ENCODE measurements at places on chromosomes 1 and 21.

DNA sequence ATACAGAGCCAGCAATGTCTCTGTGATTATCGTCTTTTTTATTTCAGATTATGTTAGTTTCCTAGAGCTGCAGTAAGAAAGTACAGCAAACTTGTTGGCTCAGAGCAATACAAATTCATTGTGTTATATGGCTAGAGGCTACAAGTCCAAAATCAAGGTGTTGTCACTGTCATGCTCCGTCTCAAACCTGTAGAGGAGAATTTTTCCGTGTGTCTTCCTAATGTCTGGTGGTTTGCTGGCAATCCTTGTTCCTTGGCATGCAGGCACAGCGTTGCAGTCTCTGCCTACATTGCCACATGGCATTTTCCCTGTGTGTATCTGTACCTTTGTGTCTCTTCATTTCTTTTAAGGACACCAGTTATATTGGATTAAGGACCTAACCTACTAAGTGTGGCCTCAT lies 244.4 kb downstream of the LRRIQ3 start:
- DNase-seq, result no peak

- no peak for DNase-seq
These were observed 488 bp downstream of the SLC35D1 start for GRCh38 chr1:67053535-67053784.

DNA sequence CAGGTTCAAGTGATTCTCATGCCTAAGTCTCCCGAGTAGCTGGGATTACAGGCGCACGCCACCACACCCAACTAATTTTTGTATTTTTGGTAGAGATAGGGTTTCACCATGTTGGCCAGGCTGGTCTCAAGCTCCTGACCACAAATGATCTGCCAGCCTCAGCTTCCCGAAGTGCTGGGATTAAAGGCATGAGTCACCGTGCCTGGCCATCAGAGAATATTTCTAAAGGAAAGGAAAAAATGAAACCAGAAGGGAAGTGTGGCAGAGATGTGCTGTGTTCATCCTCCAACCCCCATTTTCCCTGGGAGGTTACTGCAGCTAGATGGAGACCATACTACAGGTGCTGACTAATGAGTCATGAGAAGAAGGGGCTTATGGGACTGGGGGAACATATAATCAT lies 964.1 kb downstream of the TTLL7 start:
- DNase-seq, result no peak

- no peak for DNase-seq
These were observed 889.2 kb upstream of the NCAM2 start for GRCh38 chr21:20108976-20109540.

DNA sequence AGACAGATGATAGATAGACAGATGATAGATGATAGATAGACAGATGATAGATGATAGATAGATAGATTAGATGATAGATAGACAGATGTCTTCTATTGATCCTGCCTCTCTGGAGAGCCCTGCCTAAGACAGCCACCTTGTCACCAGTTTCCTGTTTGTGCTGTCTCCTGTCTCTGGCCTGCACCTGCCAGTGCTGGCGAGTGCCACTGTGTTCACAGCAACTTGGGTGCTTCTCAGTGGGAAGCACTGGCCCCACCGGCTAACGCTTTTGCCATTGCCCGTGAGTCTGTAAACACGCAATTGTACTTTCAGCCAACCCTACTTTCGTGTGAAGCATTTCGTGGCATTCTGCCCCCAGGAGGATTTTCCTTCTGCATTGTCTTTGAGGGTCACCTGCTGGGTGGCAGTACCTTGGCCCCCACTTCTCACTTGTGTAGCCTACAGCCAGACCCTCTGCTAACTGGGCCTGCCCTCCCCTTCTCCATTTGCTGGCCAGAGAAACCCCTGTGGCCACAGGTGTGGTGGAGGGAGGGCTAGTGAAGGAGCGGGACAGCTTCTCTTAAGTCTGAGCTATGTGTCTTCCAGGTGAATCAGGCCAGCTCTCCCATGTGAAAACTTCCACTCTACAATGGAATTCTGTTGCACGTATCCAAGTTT lies 23.4 kb upstream of the PDE9A start:
- no peak for DNase-seq

DNA sequence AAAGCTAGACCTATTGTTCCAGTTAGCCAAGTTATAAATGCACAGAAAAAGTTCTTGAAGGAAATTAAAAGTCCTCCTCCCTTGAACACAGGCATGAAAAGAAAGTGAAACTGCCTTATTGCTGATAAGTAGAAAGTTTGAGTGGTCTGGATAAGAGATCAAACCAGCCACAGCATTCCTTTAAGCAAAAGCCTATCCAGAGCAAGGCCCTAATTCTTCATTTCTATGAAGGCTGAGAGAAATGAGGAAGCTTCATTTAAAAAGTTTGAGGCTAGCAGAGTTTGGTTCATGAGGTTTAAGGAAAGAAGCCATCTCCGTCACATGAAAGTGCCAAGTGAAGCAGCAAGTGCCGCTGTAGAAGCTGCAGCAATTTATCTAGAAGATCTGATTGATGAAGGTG lies 2.7 kb upstream of the SSX2IP start:
- no peak for DNase-seq

Measured in amniotic stem cell (primary cell).